ENCODE measurements at places on chromosomes 16 and 17.

GRCh38 chr16:3573146-3573815, 3.9 kb downstream of the NLRC3 start:
- DNase-seq, result no peak

DNA sequence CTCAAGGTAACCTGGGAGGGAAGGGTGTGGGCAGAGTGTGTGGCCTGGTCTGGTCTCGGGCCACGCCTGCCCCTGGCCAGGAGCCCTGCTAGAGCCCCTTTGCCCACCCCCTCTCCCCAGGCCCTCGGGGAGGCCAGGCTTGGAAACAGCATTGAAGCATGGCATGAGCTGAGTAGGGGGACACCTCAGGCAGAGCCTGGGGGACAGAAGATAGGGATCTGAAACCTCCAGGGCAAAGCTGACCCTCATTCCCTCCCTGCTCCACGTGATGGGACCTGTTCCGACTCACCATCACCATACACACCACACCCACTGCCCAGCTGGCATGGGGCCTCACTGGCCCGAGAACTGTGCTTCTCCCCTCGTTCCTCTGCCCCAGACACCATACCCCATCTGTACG, 2.5 kb downstream of the RFNG start:
- DNase-seq, result no peak

GRCh38 chr17:897970-898619, 81.5 kb downstream of the NXN start:
- no peak for DNase-seq

- no peak for DNase-seq
Observed at GRCh38 chr17:11742886-11743285, 144.6 kb downstream of the DNAH9 start.

- peak; percentile 85 for DNase-seq
Observed at GRCh38 chr16:27198451-27199234, 4.7 kb upstream of the KDM8 start.

DNA sequence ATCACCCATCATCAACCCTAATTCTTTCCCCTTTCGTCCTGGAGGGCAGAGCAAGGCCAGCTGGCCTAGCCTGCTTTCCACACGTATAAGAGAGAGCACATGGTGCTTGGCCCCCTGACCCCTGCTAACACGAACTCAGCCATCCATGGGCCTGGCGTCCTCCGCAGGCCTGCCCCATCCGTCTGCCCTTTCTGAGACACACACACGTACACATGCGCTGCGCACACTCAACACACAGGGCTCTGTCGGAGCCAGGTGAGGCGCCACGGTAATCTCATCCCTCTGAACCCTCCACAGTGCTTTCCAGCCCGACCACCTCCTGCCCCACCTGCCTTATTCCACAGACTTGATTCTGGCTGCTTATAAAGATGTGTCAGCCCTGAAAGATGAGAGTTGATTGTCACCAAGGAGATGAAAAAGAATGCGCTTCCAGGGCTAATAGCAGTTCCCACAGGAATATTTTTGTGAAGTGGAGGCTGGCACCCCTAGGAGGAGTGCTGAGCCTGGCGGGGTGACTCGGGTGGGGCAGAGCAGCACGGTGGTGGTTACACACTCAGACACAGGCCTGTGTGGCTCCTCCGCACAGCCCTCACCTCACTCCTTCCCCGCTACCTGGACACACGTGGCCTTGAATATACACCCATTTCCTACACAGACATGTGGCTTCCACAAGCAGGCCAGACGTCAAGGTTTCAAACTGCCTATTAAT, 228.1 kb downstream of the NTN1 start:
- DNase-seq, result no peak

DNA sequence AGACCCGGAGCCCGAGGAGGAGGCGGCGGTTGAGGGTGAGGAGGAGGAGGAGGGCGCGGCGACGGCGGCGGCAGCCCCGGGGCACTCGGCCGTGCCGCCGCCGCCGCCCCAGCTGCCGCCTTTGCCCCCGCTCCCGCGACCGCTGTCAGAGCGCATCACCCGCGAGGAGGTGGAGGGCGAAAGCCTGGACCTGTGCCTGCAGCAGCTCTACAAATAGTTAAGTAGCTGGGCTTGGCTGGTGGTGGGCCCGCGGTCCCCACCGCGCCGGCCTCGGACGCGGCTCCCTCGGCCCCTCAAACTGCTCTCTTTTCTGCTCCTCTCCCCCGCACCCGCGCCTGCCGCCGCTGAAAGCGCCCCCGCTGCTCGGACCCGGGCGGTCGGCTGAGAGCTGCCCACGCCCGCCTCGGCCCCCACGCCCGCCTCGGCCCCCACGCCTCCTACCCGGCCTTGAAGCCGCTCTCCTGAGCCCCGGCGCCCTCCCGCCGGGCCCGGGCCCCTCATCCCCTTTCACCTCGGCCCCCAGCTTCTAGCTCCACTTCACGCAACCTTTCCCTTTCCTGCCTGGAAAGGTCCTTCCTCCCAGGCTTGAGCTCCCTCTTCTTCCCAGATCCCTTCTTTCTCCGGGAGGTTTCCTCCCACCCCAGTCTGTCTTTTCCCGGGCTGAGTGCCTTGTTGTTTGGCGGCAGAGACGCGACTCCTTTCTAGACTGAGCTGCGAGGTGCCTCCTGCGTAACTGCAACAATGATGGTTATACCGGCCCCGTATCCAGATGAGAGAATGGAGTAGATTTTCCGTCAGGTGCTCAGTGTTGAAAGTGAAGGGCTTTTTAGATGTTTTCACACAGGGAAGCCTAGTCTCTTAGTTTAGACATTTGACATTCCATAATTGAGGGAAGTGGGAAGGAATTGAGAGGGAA, 850 bp downstream of the PPM1E start:
- DNase-seq, result peak; percentile 57

GRCh38 chr17:75902406-75902805, 2.3 kb downstream of the MRPL38 start:
- no peak for DNase-seq

DNA sequence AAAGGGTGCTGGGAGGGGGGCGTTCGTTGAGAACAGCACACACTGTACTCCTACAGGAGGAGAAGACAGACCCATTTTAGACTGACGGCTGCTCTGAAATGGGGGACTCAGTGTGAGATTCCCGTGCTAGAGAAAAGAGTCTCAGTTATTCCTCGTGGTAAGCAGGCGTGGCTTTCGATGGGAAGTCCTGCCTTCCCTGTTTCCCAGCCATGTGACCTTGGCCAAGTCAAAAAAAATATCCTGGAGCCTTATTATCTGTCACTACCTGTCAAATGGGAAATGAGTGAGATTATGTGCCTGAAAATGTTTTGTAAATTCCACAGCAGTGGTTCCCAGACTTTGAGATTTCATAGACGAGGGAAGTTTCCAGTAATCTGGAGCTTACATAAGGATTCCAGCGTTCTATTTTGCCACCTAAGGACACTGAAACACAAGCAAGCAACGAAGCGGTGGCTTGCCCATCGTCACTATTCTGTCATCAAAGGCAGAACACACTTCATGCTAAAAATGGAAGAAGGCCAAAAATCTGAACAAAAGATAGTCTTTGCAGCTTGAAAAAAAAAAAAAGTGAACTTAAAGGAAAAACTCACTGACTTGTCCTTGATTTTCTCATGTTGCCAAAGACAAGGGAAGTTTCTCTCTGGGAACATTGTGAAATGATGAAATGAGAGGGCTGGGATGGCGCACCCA, 253.4 kb upstream of the RPL38 start:
- DNase-seq, result no peak

GRCh38 chr17:33668516-33668915, 375.4 kb upstream of the ASIC2 start:
- DNase-seq, result no peak

DNA sequence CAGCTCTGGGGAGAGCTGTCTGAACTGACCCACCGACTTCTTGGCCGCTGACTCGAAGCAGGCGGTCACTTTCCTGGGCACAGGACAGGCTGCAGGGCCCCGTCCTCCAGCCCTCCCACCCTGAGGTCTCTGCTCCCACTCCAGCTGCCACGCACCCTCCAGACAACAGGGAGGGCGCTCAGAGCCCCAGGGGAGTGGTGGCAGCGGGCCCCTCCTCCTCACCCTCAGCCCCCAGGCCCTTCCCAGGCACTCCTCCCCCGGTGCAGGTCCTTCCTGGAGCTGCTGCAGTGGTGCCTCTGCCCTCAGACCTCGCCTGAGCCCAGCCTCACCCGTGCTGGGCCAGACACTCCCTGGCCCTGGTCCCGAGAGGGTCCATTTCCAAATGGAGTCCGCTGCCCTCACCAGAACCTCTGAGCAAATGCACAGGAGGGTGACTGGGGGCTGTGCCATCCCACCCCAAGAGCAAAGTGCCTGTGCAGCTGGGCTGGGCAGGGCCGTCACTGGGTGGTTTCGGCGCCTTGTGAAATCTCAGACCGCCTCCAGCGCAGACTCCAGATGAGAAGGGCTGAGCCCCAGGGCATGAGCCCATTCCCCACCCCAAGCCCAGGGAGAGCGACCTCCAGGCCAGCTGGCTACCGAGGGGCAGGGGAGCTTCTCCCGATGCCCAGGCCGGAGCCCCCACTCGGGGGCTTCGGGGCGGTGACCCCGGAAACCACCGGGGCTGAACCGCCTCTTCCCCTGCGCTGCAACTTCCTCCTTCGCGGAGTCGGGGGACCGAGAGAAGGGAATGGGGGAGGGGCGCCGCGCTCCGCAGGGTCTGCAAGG, 717 bp downstream of the CYBA start:
- peak; percentile 53 for DNase-seq

DNA sequence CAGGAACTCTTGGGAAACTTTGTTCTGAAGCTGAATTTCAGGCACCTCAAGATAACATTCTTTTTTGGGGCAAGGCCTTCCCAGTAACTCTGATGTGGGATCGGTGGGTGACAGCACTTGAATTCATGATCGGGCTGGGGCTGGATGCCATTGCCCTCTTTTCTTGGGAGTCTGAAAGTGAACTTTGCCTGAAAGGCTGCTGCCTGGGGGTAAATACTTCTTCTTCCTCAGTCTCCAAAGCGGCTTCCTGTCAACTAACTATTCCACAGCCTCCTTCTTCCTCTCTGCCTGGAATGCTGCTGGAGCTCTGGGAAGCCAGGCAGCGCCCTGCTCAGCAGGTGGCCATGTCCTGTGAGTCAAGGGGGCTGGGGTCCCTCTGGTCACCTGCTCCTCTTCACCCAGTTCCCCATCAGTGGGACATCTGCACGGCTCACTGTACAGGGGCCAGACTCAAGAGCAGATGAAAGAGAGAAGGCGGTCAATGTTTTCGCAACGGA, 79.5 kb downstream of the WIPI1 start:
- no peak for DNase-seq

DNA sequence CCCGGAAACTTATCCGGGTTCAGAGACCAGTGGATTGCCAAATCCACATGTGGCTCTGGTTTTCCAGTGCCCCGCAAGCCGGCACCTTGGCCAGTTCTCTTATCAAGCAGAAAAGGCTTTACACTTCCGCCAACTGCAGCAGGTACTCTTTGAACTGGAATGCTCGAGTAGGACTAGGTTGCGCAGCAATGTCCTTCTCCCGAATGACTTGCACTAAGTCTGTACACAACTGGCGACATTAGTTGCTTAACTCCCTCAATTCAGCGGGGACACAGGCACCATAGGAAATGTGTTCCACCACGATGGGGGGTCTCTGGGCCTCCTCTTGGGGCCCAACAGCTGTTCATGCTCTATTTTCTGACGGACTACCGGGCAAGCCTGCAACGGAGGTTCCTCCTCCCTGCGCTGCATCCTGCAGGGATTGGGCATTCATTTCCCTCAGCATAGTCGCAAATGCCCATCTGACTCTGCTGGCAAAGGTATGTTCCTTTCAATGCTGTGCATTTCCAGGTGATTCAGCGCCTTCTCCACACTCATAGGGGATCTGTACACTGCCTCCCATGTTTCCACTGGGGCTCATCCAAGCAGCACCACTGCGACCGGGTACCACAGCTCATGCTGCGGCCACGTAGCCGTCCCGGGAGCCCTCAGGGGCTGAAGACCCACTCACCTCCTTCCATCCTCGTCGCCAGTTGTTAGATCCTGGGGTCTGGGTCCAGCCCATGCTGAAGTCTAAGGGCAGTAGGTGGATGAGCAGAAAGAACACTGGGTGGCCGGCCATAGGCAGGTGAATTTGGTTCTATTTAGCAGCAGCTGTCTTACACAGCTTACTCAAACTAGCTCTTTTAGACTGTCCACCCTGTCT, 34.2 kb upstream of the APPBP2 start:
- DNase-seq, result no peak

GRCh38 chr17:37512442-37513068, 22.9 kb downstream of the DUSP14 start:
- no peak for DNase-seq

DNA sequence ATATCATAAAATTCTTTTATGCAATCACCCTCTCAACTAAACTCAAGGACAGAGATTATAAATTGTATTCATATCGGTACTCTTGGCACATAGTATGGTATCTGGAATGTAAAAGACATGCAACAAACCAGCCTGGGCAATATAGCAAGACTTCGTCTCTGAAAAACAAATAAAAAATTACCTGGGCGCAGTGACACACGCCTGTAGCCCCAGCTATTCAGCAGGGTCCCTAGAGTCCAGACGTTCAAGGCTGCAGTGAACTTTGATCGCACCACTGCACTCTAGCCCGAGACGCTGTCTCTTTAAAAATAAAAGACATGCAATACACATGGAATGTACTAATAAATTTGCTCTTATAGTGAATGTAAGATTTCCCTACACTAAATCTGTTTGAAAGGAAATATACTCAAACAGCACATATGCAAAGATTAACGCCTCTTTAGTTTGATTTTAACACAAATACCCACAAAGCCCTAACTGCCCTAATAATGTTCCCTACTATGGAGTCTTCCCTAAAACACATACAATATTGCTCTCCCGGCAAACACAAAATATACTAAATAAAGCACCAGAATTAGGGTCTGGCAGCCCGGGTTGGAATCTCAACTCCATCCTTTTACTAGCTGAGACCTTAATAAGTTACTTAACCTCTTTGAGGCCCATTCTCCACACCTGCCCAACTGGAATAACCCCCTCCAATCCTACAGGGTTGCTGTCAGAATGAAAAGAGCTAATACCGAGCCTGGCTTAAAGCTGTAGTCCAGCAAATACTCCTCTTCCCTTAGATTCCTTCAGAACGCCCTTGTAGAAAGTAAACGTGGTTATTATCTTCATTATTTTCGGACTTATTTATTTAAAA, 1.2 kb downstream of the ABCA5 start:
- DNase-seq, result peak; percentile 20

DNA sequence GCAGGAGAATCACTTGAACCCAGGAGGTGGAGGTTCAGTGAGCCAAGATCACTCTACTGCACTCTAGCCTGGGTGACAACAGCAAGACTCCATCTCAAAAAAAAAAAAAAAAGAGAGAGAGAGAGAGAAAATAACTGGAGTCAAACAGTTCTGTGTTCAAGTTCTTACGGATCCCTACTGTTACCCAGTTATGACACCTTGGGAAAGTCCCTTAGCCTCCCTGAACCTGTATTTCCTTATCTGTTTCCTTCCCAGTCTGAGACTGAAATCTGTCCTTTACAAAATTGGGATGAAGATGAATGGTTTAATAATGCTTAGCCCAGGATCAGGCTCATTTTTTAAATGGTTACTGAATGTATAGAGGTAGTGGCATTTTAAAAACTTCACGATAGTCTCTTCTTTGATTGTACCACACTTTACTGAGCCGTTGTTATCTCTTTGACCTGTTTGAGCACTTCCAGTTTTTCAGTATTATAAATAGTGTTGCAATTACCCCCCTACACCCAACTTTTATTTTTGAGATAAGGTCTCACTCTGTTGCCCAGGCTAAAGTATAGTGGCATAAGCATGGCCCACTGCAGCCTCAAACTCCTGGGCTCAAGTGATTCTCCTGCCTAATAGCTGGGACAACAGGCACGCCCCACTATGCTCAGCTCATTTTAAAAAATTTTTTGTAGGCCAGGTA, 17.1 kb downstream of the ZNF768 start:
- DNase-seq, result no peak

GRCh38 chr17:38578229-38579082, 27.3 kb downstream of the SRCIN1 start:
- DNase-seq, result peak; percentile 68

- DNase-seq, result no peak
Observed at GRCh38 chr17:29671661-29672060, 48.9 kb upstream of the CORO6 start.
